ENCODE measurements at places on chromosomes 3 and 15.
A peak's percentile ranks its signal among the peaks of the same experiment; 100 is the strongest.

GRCh38 chr3:187093320-187093719 is 46.0 kb downstream of the RPL39L start:
- no peak overlapping the region for H3K27ac ChIP-seq
- no peak overlapping the region for H3K4me3 ChIP-seq
- peaks cover 13% of the 10 kb centered on the region for H3K27me3 ChIP-seq
- peaks cover 20% of the 10 kb centered on the region for H3K4me1 ChIP-seq
- H3K36me3 ChIP-seq: peaks cover 10% of the 10 kb centered on the region

GRCh38 chr3:171159024-171159821 is 132.7 kb upstream of the SLC2A2 start:
- no peak overlapping the region for H3K4me3 ChIP-seq
- H3K36me3 ChIP-seq: peaks cover 43% of the 10 kb centered on the region
- H3K4me1 ChIP-seq: no peaks in the 10 kb centered on the region

GRCh38 chr15:89067751-89068150 is 20.5 kb upstream of the ABHD2 start:
- no peaks in the 10 kb centered on the region for H3K27me3 ChIP-seq
- H3K4me1 ChIP-seq: peaks cover 13% of the 10 kb centered on the region
- H3K4me3 ChIP-seq: peak overlapping the region; percentile 37
- DNase-seq: no peak

DNA sequence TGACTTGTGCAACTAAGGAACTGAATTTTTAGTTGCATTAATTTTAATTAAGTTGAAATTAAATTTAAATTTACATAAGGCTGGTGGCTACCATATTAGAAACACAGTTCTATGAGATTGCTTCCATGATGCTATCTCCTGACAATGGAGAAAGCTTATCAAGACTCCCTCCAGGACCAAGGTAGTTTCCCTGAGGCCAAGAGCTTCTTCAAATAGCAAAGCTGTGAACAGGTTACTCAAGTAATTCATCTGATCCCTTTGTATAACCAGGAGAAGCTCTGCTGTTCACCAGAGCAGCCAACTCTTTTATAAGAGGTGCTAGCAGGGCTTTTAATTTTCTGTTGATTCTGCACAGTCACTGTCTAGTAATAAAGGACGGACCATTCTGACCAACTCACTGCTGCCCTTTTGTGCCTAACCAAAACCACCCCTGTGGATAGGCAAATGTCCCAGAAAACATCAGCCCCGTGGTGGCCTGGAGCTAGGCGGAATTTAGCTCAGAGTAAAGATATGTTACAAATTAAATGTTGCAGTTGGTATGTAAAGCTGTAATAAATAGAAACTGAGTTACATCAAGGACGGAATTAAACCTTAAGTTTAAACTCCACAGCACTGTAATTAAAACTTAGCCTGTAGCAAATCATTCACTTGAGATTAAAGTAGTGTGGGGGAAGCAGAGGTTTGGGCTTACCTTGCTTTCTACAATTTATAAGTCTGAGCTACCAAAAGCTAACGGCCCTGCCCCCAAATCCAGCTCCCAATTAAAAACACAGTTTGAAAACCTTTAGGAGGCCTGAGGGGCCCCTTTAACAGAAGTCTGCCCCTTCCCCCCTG is 55.6 kb upstream of the LRTM1 start:
- no peak overlapping the region for H3K4me3 ChIP-seq
- H3K27ac ChIP-seq: no peak overlapping the region
- no peaks in the 10 kb centered on the region for H3K27me3 ChIP-seq
- no peaks in the 10 kb centered on the region for H3K36me3 ChIP-seq
- no peaks in the 10 kb centered on the region for H3K4me1 ChIP-seq

GRCh38 chr15:73964736-73965093 is 27.4 kb downstream of the STOML1 start:
- H3K27me3 ChIP-seq: no peaks in the 10 kb centered on the region
- DNase-seq: peak; percentile 77
- H3K36me3 ChIP-seq: no peaks in the 10 kb centered on the region

GRCh38 chr15:38028869-38029268 is 94.4 kb downstream of the TMCO5A start:
- peaks cover 7% of the 10 kb centered on the region for H3K27me3 ChIP-seq
- no peak overlapping the region for H3K4me3 ChIP-seq
- H3K36me3 ChIP-seq: no peaks in the 10 kb centered on the region
- H3K4me1 ChIP-seq: no peaks in the 10 kb centered on the region
- no peak overlapping the region for H3K27ac ChIP-seq

DNA sequence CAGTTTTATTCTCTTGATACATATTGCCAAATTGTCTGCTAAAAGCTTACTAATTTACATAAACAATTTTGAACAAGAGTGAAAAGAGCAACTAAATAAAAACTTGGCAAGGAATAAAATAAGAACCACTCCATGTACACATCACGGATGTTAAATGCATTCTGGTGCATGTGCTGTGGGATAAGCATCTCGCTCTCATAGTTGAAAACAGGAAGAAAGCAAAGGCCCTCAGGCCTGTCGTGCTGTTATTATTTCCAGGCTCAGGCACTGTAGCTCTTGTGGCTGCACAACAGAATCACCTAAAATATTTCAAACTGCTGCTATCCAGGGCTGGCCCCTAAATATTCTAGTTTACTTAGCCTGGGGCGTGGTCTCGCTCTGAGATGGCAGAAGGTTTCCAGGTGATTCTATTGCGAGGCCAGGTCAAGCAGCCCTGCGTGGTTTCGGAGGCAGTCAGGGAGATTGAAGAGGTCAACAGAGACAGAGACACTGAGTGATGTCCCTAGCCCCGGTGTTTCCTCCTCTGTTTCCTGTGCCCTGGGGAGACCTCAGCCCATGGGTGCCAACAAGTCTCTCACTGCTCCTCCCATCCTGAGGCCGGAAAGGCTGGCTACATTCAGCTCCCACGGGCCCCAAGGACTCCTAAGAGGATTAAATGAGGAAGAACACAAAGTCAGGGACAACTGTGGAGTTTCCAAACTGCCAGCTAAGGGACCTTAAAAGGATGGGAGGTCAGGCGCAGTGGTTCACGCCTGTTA is 18.2 kb upstream of the PDIA5 start:
- H3K27ac ChIP-seq: no peak overlapping the region
- H3K4me3 ChIP-seq: no peak overlapping the region
- H3K36me3 ChIP-seq: no peaks in the 10 kb centered on the region
- no peak for DNase-seq
- no peaks in the 10 kb centered on the region for H3K4me1 ChIP-seq

GRCh38 chr3:160691962-160692361 is 15.0 kb downstream of the ARL14 start:
- H3K4me1 ChIP-seq: no peaks in the 10 kb centered on the region
- no peak for DNase-seq
- H3K4me3 ChIP-seq: no peak overlapping the region
- no peaks in the 10 kb centered on the region for H3K36me3 ChIP-seq
- H3K27ac ChIP-seq: no peak overlapping the region

- no peak for DNase-seq
- H3K36me3 ChIP-seq: no peaks in the 10 kb centered on the region
- H3K4me1 ChIP-seq: no peaks in the 10 kb centered on the region
- H3K27ac ChIP-seq: no peak overlapping the region
- H3K4me3 ChIP-seq: no peak overlapping the region
These were observed 354.5 kb downstream of the CACNA2D3 start for GRCh38 chr3:54476891-54477290.

DNA sequence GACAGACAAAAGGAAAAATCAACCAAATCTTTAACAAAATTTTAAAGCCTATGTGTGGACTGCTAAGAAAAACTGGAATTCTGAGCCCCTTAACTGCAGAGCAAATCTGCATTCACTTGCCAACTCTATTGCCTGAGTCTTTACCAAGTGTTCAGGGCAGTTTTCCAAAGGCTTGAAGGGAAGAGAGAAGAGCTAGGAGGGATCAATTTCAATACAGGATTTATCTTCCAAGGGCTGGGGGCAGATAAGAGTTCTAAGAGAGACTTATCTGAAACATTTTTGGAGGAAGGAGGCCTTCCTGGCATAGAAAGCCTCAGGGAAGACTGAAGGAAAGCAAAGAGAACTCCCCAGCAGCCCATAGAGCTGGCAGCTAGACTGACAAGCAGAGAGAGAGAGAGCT is 31.4 kb upstream of the LSAMP start:
- no peaks in the 10 kb centered on the region for H3K36me3 ChIP-seq
- H3K27ac ChIP-seq: no peak overlapping the region
- no peak for DNase-seq
- no peaks in the 10 kb centered on the region for H3K27me3 ChIP-seq

GRCh38 chr3:61081554-61081953 is 169.7 kb downstream of the FHIT start:
- no peak for DNase-seq
- no peak overlapping the region for H3K27ac ChIP-seq
- H3K36me3 ChIP-seq: no peaks in the 10 kb centered on the region
- no peaks in the 10 kb centered on the region for H3K4me1 ChIP-seq
- no peak overlapping the region for H3K4me3 ChIP-seq
